ENCODE measurements at places on chromosomes 16 and 17. TPM values are rescaled to one million over a fixed set of nuclear protein-coding genes. Genes with fewer than 3 reads are reported as not detected.

DNA sequence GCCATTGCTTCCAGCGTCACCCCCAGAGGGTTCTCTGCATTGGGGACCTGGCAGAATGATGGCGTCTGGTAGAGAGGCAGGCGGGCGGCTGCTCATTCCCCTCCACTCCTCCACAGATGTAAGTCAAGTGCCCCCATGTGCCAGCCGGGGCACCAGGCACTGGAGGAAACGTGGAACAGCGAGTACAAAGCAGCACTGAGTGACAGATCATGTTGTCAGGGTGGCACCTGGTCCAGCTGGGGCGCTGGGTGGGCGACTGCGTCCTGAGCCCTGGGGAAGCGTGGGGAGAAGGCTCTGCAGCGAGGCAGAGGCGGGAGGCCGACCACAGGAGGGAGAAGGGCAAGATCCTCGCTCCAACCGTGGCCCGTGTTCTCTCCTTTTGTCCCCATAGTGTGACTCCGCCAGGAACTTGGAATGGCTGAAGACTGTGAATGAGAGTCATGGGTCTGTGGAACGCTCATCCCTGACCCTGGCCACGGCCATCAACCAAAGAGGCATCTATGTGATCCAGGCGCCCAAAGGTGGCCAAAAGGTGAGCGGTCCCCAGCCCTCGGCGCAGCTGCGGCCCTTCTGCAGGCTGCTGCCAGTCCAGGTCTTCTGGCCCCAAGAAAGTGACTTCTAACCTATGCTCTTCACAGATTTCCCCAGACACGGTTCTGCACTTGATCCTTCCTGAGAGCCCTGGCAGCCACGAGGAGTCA, 76.7 kb downstream of the RNF213 start:
- peaks cover 13% of the 10 kb centered on the region for H3K36me3 ChIP-seq
- H3K4me1 ChIP-seq = no peaks in the 10 kb centered on the region
- H3K27ac ChIP-seq = no peak overlapping the region
- no peak for DNase-seq
- H3K27me3 ChIP-seq = no peaks in the 10 kb centered on the region
- H3K4me3 ChIP-seq = no peak overlapping the region

DNA sequence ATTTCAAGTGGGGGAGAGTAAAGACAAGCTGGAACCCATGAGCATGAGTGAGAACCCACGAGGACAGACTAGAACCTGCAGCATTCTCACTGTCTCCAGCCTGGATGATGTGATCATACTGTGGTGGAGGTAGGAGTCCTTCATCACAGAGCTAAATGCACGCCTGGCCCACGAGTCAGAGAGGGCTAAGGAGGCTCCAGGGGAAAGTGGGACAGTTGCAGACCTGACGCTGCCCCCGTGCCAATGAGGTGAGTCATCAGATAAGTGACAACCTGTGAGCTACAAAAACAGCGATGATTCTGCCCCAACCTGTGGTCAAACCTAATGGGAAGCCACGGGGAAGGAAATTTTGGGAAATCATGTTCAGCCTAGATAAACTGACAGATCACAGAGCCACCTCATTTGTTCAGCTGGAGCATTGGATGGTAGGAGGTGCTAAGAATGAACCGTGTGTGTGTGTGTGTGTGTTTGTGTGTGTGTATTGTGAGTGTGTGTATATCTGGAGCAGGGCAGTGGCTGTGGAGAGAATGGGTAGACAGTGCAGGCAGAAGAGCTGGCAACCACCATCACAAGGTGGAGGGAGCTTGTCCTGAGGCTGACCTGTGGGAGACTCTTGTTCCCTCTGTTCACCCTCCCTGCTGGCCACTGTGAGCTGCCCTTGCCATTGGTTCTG, 131.8 kb downstream of the UTP18 start:
- H3K36me3 ChIP-seq = no peaks in the 10 kb centered on the region
- H3K4me3 ChIP-seq = no peak overlapping the region
- peaks cover 9% of the 10 kb centered on the region for H3K4me1 ChIP-seq

The PIRT gene
- total RNA-seq = not detected

GRCh38 chr16:73031984-73032383, 15.9 kb downstream of the ZFHX3 start:
- DNase-seq = no peak
- H3K27me3 ChIP-seq = no peaks in the 10 kb centered on the region
- H3K4me1 ChIP-seq = peaks cover 20% of the 10 kb centered on the region
- no peak overlapping the region for H3K27ac ChIP-seq
- no peak overlapping the region for H3K4me3 ChIP-seq

GRCh38 chr16:17345043-17345442, 125.7 kb downstream of the XYLT1 start:
- no peak for DNase-seq
- no peaks in the 10 kb centered on the region for H3K36me3 ChIP-seq
- no peaks in the 10 kb centered on the region for H3K4me1 ChIP-seq
- H3K27me3 ChIP-seq = no peaks in the 10 kb centered on the region
- no peak overlapping the region for H3K27ac ChIP-seq
- H3K4me3 ChIP-seq = no peak overlapping the region

DNA sequence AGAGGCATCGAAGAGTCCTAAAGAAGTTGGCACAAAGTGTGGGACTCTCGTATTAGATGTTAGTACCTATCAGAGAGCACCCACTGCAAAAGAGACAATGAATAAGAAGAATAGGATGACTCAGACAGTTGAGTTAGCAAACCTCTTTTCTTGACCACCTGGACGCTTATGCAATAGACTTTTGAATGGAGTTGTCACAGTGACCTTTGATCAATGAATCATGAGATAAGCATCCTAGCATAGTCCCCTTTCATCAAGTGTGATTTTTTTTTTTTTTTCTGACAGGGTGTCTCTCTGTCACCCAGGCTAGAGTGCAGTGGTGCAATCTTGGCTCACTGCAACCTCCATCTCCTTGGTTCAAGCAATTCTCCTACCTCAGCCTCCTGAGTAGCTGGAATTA, 1417.9 kb upstream of the GOT2 start:
- H3K27me3 ChIP-seq = no peaks in the 10 kb centered on the region
- H3K36me3 ChIP-seq = no peaks in the 10 kb centered on the region
- no peak overlapping the region for H3K4me3 ChIP-seq
- no peak overlapping the region for H3K27ac ChIP-seq

GRCh38 chr16:74521691-74522090, 85.2 kb downstream of the GLG1 start:
- no peak overlapping the region for H3K27ac ChIP-seq
- no peak for DNase-seq
- no peaks in the 10 kb centered on the region for H3K27me3 ChIP-seq
- no peaks in the 10 kb centered on the region for H3K36me3 ChIP-seq
- no peak overlapping the region for H3K4me3 ChIP-seq
- H3K4me1 ChIP-seq = peaks cover 12% of the 10 kb centered on the region

The STH gene
- not detected for total RNA-seq

The PRSS21 gene
- 0.39 TPM for total RNA-seq

The PIK3R5 gene
- total RNA-seq = 2.5 TPM

DNA sequence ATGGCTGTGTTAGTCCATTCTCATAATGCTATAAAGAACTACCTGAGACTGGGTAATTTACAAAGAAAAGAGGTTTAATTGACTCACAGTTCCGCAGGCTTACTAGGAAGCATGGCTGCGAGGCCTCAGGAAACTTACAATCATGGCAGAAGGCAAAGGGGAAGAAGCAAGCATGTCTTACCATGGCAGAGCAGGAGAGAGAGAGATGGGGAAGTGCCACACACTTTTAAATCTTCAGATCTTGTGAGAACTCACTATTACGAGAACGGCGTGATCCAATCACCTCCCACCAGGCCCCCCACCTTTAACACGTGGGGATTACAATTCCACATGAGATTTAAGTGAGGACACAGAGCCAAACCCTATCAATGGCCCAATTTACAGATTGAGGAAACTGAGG, 96.5 kb downstream of the SDK2 start:
- H3K4me3 ChIP-seq = no peak overlapping the region
- H3K36me3 ChIP-seq = no peaks in the 10 kb centered on the region
- DNase-seq = no peak
- peaks cover 7% of the 10 kb centered on the region for H3K4me1 ChIP-seq
- no peak overlapping the region for H3K27ac ChIP-seq
- H3K27me3 ChIP-seq = no peaks in the 10 kb centered on the region

DNA sequence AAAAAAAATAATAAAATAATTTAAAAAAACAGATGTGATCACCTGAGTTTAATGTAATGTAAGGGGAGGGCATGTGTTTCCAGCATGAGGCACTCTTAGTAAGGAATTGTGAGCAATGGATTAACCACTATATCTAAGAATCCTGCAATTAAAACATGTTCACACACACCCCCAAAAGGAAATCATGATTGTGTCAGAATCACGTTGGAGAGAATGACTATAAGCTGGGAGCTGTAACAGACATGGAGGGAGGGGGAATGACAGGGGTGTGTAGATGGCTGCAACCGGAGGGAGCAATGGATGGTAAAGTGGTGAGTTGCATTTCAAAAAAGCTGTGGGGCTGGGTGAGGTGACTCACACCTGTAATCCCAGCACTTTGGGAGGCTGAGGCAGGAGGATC, 13.6 kb upstream of the CCL22 start:
- no peak overlapping the region for H3K27ac ChIP-seq
- H3K4me3 ChIP-seq = no peak overlapping the region
- DNase-seq = no peak

DNA sequence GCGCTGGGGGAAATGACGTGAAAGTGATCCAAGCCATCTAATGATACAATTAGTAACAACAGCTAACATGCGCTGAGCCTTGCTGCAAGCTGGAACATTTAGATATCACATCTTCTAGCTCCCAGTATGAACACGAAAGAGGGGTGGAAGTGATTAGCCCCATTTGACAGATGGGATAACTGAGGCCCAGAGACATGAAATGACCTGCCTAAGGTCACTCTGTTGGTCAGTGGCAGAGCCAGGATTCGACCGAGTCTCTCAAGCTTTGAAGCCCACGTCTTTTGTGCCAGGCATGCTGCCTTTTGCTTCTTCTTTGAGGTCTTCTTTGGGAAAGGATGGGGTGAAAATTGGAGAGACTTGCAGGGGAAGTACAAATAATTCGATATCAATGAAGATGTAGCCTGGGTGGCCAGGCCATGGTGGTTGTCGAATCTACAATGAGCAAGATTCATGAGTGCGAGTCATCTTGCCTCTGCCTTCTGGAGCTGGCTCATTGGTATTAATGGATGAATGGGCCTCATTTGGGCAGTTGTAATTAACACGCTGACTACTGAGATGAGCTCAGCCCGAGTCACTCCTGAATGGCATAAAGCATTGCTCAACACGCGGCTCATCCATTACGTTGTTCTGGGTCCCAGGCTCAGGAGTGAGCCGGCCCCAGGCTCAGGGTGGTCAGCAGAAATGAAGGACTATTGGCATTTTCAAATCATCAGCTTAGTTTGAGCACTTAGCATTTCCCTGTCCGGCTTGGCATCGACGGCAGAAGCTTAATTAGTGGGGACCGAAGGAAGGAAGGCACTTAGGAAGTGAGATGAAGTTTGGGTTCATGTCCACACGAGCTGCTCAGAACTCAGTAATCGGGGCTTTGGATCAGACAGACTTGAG, 28.0 kb upstream of the GPRC5B start:
- H3K4me1 ChIP-seq = no peaks in the 10 kb centered on the region
- peak; percentile 8 for DNase-seq
- no peak overlapping the region for H3K4me3 ChIP-seq

The KCNJ12 gene
- total RNA-seq = 5.8 TPM

- H3K27me3 ChIP-seq = no peaks in the 10 kb centered on the region
- H3K36me3 ChIP-seq = no peaks in the 10 kb centered on the region
- H3K27ac ChIP-seq = no peak overlapping the region
- H3K4me1 ChIP-seq = no peaks in the 10 kb centered on the region
- H3K4me3 ChIP-seq = no peak overlapping the region
Measured at GRCh38 chr16:51416926-51417325, 265.9 kb upstream of the SALL1 start.

GRCh38 chr16:84893849-84894599, 74.2 kb downstream of the CRISPLD2 start:
- no peaks in the 10 kb centered on the region for H3K27me3 ChIP-seq
- H3K4me1 ChIP-seq = no peaks in the 10 kb centered on the region
- H3K36me3 ChIP-seq = no peaks in the 10 kb centered on the region
- no peak overlapping the region for H3K4me3 ChIP-seq

The TBC1D26 gene
- total RNA-seq = 1.1 TPM

DNA sequence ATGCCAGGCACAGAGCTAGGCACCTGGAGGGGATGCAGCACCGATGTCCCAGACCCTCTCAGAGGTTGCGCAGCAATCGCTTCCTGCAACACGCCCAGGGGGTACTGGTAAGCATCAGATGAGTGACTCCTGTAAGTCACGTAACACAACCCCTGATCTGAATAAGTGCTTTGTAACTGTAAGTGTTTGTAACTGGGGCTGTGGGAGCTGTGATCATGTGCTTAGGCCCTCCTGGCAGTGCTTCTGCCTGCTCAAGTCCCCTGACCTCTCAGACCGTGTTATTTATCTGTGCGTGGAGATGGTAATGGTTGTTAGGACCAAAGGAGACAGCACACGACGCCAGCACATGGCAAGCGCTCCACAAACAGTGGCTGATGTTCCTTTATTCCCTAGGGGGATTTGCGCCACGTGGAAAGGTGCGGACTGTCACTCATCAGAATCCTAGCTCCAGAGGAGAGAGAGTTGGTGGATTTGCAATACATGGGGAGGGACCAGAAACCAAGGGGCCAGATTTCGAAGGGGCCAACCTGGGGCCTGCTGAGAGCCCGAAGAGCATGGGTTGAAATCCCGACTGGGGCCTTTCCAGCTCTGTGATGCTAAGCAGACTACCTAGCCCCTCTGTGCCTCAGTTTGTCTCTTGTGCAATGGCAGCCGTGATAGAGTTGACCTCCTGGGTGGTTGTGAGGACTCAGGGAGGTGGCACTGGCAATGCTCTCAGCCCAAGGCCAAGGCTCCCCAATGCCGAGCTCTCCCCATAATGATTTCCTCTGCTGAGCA, 151.8 kb downstream of the IRF8 start:
- H3K27me3 ChIP-seq = peaks cover 31% of the 10 kb centered on the region
- H3K4me3 ChIP-seq = no peak overlapping the region
- H3K4me1 ChIP-seq = no peaks in the 10 kb centered on the region
- no peaks in the 10 kb centered on the region for H3K36me3 ChIP-seq

DNA sequence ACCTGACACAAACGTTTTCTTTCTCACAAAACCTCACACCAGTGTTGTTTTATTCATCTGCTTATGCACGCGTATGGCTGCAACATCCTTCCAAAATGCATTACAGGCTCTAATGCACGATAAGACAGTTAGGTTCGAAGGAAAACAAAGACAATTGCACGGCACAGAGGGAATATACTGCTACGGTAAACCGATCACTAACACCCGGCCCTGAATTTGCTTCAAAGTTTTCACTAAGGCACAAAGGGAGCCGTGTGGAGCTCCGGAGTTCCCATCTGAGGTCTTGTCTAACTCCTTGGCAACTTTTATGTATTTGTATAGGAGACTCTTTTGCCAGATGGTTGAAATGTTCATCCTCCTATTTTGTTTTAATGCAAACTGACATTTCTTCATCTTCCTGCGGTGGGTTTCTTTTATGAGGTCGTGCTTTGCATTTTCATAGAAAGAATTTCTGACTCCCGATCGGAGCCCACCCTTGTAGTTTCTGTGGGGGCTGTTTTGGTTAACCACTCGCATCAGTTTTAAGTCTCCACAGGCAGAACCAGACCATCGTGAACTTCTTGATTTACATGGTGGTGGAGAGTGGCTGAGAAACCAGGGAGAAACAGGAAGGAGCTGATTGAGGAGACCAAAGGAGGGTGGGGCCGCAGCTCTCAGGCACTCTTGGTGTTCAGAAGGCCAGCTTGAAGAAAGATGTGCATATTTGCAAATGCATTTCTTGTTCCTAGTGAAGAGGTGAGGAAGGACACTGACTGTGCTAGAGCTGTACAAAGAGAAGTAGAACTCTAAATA, 516.8 kb downstream of the MAF start:
- DNase-seq = no peak
- H3K4me1 ChIP-seq = no peaks in the 10 kb centered on the region
- H3K27me3 ChIP-seq = no peaks in the 10 kb centered on the region
- no peak overlapping the region for H3K27ac ChIP-seq
- H3K4me3 ChIP-seq = no peak overlapping the region
- no peaks in the 10 kb centered on the region for H3K36me3 ChIP-seq

Measured in HCT116 (cell line).